CD4-positive, CD25-positive, alpha-beta regulatory T cell (primary cell): ENCODE measurements at places on chromosomes 2 and 18. TPM values are rescaled to one million over a fixed set of nuclear protein-coding genes. Genes with fewer than 3 reads are reported as not detected.

SERPINB12 gene
- not detected for total RNA-seq

RSAD2 gene
- total RNA-seq, result 4.1 TPM

SPHKAP gene
- not detected for total RNA-seq

KLHL30 gene
- not detected for total RNA-seq

ZNF2 gene
- 1.8 TPM for total RNA-seq

HOXD9 gene
- not detected for total RNA-seq

ASAP2 gene
- 1.5 TPM for total RNA-seq

CPO gene
- total RNA-seq, result not detected

SCN3A gene
- total RNA-seq, result not detected

TMEM198 gene
- total RNA-seq, result 0.62 TPM

PTPRN gene
- not detected for total RNA-seq

DTNA gene
- not detected for total RNA-seq

GCG gene
- not detected for total RNA-seq

DSG1 gene
- total RNA-seq, result not detected

RAB27B gene
- total RNA-seq, result 8.5 TPM

HOXD11 gene
- total RNA-seq, result not detected

CMPK2 gene
- 7.4 TPM for total RNA-seq

FER1L5 gene
- total RNA-seq, result not detected

FBXO41 gene
- total RNA-seq, result 17.4 TPM

MAPRE2 gene
- 82.5 TPM for total RNA-seq

ZSWIM2 gene
- total RNA-seq, result not detected

CPLX4 gene
- not detected for total RNA-seq

GMPPA gene
- 25.9 TPM for total RNA-seq

AOX1 gene
- total RNA-seq, result not detected

CCDC74A gene
- 0.49 TPM for total RNA-seq

VWA3B gene
- total RNA-seq, result not detected

INHBB gene
- total RNA-seq, result not detected

EML6 gene
- 0.59 TPM for total RNA-seq

HOXD12 gene
- not detected for total RNA-seq

RRM2 gene
- 7.9 TPM for total RNA-seq

NPHP1 gene
- total RNA-seq, result not detected

ALPP gene
- total RNA-seq, result not detected

IRS1 gene
- total RNA-seq, result 3.5 TPM

EFR3B gene
- 0.10 TPM for total RNA-seq

SERPINB10 gene
- not detected for total RNA-seq

DSEL gene
- total RNA-seq, result 0.17 TPM

CCDC195 gene
- not detected for total RNA-seq

ACADL gene
- not detected for total RNA-seq

ADGRF3 gene
- total RNA-seq, result 1.8 TPM

UGT1A1 gene
- total RNA-seq, result not detected

MXD1 gene
- total RNA-seq, result 40.6 TPM

MSTN gene
- not detected for total RNA-seq

MALT1 gene
- total RNA-seq, result 99.0 TPM

GREB1 gene
- 0.35 TPM for total RNA-seq

CRYGD gene
- total RNA-seq, result 0.69 TPM

CHMP1B gene
- total RNA-seq, result 113 TPM

ALPG gene
- total RNA-seq, result not detected
